ENCODE measurements at places on chromosomes 5 and 9.
A peak's percentile ranks its signal among the peaks of the same experiment; 100 is the strongest.

DNA sequence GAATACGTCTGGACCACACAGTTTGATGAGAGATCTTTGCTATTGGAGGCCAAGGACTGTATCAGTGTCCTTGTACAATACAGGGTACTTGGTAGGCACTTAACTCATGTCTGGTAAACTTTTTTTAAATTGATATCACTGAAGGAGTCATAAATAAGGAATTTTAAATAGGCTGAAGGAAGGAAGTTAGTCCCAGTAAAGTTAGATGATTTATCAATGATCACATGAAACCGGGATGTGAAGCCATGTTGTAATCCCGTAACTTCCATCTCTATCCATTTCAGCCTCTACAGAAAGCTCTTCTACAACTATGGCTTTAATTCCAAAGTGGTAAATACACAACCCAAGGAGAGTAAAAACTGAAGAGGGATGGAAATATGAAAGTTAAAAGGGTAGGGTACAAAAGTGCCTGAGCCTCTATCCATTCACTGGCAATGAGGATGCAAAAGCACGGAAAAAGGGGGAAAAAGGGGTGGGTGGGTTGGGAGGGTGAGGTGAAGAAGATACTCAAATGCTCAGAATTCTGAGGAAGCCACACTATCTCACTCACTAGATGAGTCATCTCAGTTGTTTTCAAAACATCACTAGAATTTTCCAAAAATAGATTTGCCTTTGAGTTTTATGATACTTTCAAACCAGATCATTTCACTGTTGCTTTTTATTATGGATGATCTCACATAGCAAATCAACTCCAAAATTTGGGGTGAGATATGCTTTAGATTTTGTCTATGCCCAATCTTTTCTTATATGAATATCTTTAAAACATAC lies 1053.5 kb downstream of the NR2F1-AS1 start:
- DNase-seq, result no peak

GRCh38 chr9:99160173-99160572 lies 55.3 kb downstream of the TGFBR1 start:
- DNase-seq, result no peak

DNA sequence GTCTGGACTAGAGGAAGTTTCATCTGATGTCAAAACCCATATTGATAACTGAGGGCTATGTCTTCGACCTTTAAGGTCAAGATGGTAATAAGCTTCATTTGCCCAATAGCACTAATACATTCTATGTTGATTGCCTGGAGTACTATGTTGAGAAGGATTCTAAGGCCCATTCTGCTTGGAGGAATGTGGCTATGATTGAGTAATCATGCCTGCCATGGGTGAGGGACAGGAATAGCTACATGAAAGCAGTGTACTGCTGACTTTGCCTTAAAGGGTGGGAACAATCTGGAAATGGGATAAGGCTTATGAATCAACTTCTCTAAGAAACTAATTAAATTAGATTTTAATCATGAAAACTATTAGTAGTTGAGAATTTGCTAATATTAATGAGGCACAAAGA lies 13.6 kb downstream of the NNT start:
- DNase-seq, result no peak

- no peak for DNase-seq
Observed at GRCh38 chr5:40360685-40361084, 319.0 kb upstream of the PTGER4 start.

DNA sequence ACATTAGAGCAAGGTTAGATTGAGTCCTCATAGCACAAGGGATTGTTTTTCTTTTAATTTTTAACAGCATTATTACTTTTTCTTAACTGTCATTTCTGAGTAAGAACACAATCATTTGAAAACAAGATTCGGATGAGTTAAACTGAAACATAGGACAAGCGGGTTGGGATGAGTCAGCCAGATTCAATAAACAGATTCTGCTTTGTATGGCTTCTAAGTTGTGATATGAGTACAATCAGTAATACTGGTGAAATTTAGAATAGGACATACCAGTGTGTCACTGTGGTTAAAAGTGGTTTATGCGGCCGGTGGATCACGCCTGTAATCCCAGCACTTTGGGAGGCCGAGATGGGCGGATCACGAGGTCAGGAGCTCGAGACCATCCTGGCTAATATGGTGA lies 364.3 kb upstream of the CDH10 start:
- no peak for DNase-seq

- peak; percentile 54 for DNase-seq
Observed at GRCh38 chr5:93583768-93584595, 960 bp downstream of the NR2F1 start.
